Cerebellum (tissue), 4 donors: ENCODE measurements at places on chromosomes 1 and 21. TPM values are rescaled to one million over a fixed set of nuclear protein-coding genes. Genes with fewer than 3 reads are reported as not detected.

DNA sequence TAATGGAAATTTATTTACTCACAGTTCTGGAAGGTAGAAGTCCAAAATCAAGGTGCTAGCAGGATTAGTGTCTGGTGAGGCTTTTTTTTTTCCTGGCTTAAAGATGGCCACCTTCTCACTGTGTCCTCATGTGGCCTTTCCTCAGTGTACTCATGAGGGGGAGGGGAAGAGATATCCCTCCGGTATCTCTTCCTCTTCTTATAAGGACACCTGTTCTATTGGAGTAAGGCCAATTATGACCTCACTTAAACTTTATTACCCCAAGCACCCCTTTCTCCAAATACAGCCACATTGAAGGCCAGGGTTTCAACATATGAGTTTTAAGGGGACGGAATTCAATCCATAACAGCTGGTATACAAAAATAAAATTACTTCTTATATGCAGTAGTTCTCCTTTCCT lies 203.7 kb upstream of the C1orf87 start:
- DNase-seq: no peak

- peak; percentile 50 for DNase-seq
Observed at GRCh38 chr1:14142397-14143100, 442.6 kb downstream of the PRDM2 start.

The ILF2 gene
- 122 TPM for total RNA-seq

- DNase-seq: peak; percentile 83
Observed at GRCh38 chr1:246647113-246647512, 77.1 kb upstream of the SCCPDH start.

GRCh38 chr1:232518349-232518748 lies 111.6 kb downstream of the SIPA1L2 start:
- no peak for DNase-seq

- DNase-seq: no peak
Observed at GRCh38 chr1:236509203-236509602, 14.6 kb upstream of the LGALS8 start.
